ENCODE measurements at places on chromosomes 4 and X.

DNA sequence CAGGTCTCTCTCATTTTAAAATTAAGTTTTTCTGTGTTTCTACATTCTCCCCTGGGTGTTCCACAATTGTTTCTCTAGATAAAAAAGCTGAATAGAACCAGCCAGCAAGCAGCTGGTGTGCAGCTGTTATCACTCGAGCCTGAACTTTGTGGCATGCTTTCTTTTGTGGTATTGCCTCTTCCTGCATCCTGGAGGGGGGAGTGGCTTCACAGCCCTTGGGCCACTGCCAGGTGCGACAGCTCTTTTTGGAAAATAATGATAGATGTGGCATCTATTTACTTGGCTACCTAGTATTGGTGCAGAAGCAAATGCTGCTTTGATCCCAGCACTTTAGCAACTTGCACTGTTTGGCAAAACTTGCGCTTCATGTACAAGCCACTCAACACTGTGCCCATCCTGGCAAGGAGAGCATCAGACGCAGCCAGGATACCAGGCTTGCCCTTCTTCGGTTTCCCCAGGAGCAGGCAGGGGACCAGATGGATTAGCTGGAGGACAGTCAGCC lies 69.4 kb downstream of the HMGB2 start:
- DNase-seq = no peak

DNA sequence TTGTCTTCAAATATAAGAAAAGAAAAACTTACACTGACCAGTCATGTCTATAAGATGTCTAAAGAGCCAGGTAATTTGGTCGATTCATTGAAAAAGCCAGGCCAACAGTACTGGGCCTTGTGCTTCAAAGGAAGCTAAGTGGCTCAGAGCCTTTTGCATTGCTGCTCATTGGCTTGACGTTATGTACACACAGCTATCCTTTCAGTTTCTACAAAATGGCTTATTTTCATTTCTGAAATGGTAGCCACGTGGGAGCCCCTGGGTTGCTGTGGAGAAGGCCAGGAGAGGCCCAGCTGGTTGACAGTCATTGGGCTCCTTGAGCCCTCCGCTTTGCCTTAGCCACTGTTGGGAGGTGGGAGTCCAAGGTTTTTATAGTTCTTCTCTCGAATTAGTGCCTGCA lies 199.1 kb upstream of the CXorf66 start:
- no peak for DNase-seq

- no peak for DNase-seq
Measured at GRCh38 chr4:39056023-39056422, 6.0 kb upstream of the KLHL5 start.

DNA sequence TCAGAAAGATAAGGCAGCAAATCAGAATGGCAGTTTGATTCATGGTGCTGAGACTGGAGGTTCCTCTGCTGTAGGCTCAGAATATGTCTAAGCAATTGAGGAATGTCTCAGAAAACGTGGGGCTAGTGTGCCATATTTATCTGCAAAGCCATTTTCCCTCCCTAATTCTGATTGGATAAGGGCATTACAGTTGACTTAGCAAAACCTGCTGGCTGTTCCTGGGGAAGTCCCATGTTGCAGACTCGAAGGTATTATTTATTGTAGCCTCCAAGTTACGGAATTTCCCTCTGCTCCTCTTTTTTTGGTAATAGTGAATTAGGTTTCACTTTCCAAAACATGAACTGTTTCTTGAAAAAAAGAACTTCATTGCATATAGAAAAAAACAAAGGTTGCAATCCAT lies at the start of gene CXCL10:
CXCL10 (minus strand) TSS at position 109 of the 400 bp plus-strand sequence; CDS start at position 43, 66 bp downstream.
- DNase-seq = no peak

GRCh38 chr4:70187216-70187615 lies 8.3 kb upstream of the ODAM start:
- no peak for DNase-seq

GRCh38 chr4:75919920-75920319 lies 17.7 kb upstream of the PPEF2 start:
- peak; percentile 35 for DNase-seq

DNA sequence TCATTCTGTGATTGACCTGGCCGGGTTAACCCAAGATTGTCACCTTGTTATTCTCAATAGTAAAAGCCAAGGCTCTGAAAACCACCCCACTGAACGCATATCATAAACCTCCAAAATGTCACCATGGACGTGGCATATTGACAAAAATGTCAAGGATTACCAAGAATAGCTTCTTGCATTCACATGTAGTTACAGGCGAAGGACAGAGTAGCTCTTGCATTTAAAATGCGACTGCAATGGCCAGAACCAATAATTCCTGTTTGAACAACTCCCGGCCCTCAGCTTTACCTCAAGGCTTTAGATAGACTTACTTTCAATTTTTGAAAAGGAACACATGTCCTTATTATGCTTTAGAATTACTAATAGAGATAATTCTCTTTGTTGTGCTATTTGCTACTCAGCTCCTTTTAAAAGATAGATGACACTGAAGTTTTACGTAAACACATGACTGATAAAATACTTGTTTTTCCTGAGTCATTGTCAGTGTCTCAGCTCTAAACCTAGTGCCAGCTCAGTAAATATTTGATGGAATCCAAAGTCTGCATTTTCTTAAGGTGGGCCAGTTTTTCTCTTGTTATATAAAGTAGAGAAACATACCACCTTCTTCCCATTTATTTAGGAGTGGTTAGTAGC lies 66.3 kb downstream of the CLDN34 start:
- no peak for DNase-seq

GRCh38 chr4:119104644-119105273 lies 30.9 kb upstream of the MYOZ2 start:
- no peak for DNase-seq

GRCh38 chr4:122218762-122219161 lies 66.6 kb downstream of the BLTP1 start:
- no peak for DNase-seq

- no peak for DNase-seq
Measured at GRCh38 chr4:114924311-114924710, 189.1 kb downstream of the NDST4 start.

GRCh38 chrX:103861200-103861599 lies 29.1 kb upstream of the RAB9B start:
- DNase-seq = no peak

GRCh38 chrX:131063613-131064012 lies 5.5 kb downstream of the ARHGAP36 start:
- DNase-seq = no peak

DNA sequence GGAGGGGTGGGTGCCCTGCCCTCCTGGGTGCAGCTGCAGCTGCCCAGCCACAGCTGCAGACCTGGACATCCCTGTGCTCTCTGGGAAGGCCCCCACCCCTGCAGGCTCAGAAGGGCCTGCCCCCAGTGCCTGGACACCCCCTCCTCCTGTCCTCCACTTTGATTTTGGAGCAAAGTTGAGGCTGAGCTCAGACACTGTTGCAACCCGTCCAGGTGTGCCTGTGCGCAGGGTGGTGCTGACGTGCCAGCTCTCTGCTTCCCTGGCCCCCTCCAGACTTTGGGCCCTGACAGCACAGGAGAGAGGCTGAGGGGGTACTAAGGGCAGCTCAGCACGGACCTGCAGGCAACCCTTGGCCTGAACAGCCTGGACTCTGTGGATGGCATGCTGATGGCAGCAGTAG lies 750.3 kb downstream of the ARAP2 start:
- DNase-seq = no peak

- no peak for DNase-seq
Measured at GRCh38 chr4:8555716-8556115, 24.5 kb upstream of the GPR78 start.

GRCh38 chr4:161642708-161643107 lies 521.1 kb downstream of the FSTL5 start:
- DNase-seq = no peak

- no peak for DNase-seq
Measured at GRCh38 chrX:42615161-42615563, 162.8 kb downstream of the PPP1R2C start.
